ENCODE measurements at places on chromosomes 16 and 17.
A peak's percentile ranks its signal among the peaks of the same experiment; 100 is the strongest.

GRCh38 chr16:17963185-17963836, 373.2 kb downstream of the NPIPA8 start:
- DNase-seq, result no peak

DNA sequence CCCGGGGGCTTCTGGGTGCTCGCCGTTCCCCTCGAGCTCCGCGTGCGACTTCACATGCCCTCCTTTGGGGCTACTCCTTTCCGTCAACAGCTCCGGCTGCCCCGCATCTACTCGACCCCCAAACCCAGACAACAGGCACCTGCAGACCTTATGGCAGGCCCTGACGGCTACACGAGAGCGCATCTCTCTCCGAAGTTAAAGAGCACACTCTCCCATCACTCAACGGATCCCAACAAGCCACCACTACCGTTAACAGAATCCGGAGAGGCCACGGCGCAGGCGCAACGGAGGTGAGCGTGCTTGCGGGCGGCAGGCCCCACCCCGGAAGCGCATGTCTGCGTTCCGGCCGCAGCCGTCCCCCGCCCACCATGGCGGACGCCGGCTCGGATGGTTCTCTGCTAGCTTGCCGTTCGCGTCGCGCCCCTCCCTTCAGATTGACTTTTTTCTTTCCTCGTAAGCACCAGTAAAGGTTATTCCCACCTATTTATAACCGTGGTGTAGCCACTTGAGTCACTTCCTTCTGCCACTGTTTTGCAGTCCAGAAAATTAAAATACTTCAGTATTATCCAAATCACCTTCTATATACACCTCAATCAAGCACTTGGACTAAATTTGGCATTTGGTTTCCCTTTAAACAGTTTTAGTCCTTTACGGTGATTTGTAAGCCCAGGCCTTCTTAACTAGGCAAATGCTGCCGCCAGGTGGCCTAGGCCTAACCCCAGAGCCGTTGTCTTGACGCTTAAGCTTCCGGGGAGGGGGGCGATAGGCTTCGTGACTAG, at the start of gene POLG2:
Gene POLG2, minus strand, starts transcription at position 269 of the 779 bp plus-strand sequence. Its CDS starts 86 bp downstream, at position 183.
- DNase-seq, result peak; percentile 86

DNA sequence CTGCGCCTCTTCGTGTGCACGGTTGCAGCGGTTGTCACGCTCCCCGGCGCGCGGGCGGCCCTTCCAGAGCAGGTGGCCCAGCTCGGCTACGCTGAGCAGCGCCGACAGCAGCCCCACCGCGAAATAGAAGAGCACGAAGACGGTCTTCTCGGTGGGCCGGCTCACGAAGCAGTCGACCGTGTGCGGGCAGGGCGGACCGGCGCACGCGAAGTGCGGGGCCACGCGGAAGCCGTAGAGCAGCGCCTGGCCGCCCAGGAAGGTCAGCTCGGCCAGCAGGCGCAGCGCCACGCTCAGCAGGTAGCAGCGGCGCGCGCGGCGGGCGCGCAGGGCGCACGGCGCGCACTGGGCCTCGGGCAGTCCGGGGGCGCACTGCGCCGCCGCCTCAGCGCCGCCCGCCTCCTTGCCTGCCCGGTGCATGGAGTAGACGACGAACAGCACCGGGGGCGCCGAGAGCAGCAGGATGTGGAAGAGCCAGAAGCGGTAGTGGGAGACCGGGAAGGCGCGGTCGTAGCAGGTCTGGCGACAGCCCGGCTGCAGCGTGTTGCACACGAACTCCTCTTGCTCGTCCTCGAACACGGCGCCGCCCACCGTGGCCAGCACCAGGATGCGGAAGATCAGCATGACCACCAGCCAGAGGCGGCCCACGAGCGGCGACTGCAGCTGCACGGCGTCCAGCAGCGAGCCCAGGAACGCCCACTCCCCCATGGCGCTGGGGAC, 1.3 kb downstream of the GJD3 start:
- no peak for DNase-seq

DNA sequence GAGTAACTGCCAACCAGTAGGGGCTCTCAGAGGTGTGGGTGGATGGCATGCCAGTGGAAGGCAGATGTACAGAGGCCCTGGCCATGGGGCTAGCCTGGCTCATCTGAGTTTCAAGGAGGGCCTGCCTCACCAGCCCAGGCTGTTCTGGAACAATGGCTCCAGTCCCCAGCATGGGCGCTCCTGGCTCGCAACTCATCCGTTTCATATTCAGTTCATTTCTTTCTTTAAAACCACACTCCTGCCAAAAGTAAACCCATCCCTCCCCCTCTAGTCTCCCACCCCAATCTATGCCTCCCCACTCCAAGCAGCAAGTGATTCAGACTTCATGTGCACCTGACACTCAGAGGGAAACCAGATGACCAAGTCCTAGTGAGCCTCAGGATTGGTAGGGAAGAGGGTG, 2.4 kb downstream of the CCL13 start:
- DNase-seq, result no peak

GRCh38 chr17:10549096-10549842, at the start of gene MYH2:
TSS of gene MYH2 (minus strand) at chr17:10549658. CDS start at chr17:10547920, 1,738 bp downstream.
- no peak for DNase-seq

GRCh38 chr16:84999200-84999599, 12.1 kb downstream of the ZDHHC7 start:
- DNase-seq, result no peak

GRCh38 chr17:42287305-42287976, 857 bp upstream of the STAT5A start:
- DNase-seq, result no peak

DNA sequence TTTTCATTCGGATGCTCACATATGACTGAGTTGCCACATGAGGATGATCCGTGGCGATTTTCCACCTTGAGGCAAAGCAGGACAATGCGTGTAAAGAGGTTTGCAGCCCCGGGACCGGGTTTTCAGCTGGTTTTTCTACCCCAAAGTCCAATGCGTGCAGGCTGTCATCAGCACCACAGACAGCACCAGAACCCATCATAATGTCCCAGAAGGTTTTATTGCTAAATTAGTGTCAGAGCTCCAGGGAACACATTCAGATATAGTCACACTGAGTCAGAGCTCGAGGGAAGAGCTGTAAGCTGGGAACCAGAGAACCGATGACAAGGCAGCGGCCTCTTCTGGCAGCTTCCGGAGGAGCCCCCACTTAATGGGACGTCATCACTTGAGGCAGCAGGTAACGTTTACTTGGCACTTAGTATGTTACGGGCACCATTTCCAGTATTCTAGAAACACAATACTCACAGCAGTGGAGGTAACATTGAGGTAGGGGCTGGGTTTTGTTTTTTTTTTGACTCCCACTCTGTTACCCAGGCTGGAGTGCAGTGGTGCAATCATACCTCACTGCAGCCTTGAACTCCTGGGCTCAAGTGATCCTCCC, 8.9 kb upstream of the NAGPA start:
- no peak for DNase-seq

DNA sequence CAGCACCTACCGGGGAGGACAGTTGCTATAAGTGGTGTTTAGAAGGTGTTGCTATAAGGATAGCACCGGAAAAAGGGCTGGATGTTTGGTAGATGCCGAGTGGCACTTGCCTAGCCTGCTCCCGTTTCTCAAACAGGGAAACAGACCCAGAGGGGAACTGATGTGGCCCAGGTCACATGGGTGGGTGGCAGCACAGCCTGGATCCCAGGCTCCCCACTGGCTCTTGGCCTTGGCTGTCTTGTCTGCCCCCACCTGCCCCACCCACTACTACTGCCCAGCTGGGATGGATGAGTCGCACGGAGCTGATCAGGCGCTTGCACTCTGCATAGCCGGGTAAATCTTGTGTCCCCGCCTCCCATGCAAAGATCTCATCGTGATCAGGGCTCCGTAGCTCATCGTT, 7.2 kb downstream of the SMTNL2 start:
- no peak for DNase-seq

GRCh38 chr16:67260426-67261063, 11.8 kb downstream of the SLC9A5 start:
- no peak for DNase-seq

GRCh38 chr16:4009177-4009576, 107.1 kb downstream of the ADCY9 start:
- DNase-seq, result no peak

DNA sequence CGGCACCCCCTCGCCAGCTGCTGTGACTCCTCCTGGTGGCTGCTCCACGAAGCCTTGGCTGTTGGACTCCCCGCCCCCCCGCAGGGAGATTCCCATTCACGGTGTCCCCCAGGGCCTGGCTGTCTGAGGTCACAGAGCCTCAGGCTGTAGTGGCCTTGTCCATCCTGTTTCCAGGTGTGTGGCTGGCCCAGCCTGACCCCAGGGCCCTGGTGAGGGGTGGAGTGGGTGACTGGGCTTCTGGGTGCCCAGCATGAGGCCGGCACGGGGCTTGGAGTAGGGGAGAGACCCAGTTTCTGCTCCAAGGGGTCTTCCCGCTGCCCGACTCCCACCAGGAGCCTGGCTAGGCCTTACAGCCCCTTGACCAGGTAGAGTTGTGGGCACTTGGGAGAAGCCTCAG, 10.4 kb downstream of the PRSS27 start:
- DNase-seq, result no peak

DNA sequence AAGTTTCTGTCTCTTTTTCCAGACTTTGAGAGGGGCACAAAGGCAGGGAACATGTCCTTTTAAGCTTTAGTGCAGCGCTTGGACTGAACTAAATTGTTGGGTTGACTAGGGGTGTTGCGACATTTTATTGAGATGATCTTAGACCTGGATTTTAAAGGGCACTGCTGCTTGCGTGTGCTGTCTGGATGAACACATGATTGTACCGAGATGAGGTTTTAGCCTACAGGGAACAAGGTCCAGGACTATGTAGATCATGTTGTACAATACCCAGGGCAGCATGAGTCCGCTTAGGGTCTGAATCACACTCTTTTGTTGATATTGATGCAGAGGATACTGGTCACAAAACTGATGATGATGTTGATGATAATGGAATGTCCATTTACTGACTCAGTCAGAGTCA, 5.2 kb upstream of the RGS9 start:
- DNase-seq, result no peak

DNA sequence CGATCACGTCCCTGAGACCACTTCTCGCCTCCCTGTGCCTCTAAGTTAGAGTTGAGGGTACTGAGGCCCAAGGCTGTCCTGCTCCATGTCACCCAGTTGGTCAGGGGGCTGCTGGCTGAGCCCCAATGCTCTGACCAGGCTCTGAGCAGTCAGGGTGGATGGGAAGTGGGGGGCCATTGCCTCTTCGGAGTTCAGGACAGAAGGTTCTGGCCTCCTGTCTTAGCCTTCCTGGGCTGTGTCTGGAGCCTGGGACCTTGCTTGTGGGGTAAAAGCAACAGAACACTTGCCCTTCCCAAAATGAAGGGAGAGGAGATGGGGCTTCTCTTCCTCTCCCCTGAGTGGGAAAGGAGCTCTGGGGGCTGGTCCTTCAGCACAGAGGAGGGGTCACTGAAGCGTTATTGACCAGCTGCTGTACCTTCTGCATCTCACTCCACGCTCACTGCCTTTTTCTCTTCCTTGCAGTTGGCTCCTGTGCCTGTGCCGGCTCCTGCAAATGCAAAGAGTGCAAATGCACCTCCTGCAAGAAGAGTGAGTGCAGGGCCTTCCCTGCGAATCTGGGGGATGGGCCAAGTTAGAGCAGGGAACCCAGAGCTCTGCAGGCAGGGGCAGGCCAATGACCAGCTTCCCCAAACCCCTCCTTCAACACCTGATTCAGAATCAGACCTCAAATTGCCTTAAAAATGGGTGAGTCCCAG, 580 bp downstream of the MT1X start:
- no peak for DNase-seq

DNA sequence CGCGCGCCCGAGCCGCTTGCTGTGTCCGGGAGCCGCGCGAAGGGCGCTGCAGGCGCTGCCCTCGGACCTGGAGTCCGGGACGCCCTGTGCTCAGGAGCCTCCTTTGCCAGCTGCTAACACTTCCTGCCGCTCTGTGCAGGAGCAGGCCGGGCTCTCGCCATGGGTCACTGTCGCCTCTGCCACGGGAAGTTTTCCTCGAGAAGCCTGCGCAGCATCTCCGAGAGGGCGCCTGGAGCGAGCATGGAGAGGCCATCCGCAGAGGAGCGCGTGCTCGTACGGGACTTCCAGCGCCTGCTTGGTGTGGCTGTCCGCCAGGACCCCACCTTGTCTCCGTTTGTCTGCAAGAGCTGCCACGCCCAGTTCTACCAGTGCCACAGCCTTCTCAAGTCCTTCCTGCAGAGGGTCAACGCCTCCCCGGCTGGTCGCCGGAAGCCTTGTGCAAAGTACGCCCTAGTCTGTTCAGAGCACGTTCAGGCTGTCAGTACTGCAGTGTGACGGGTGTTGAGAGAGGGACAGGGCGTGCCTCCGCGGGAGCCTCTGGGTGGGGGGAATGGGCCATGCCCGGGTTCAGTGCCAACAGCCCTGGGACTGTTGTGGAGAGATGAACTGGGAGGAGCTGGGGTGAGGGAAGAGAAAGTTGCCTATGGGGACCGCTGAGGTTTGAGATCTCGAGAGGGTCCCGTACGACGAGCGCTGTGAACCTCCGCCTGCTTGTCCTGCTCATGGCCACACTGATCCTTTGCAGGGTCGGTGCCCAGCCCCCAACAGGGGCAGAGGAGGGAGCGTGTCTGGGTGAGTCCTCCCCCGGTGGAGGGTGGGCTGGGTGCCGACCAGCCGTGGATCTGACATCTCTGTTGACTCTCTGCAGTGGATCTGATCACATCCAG, 1.3 kb downstream of the ZNF276 start:
- peak; percentile 55 for DNase-seq

DNA sequence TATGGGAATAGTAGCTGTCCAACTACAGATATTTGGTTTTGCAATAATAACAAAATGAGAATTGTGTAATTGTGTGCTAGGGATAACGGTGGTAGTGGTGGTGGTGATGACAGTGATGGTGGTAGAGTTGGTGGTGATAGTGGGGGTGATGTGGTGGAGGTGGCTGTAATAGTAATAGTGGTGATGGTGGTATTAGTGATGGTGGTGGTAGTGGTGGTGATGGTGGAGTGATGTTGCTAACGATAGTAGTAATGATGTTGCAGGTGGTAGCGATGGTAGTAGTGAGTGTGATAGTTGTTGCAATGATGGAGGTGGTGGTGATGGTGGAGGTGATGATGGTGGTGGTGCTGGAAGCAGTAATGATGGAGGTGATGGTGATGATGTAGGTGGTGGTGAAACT, 94.4 kb downstream of the HS3ST3B1 start:
- DNase-seq, result no peak

GRCh38 chr16:84339311-84339710, 29.0 kb upstream of the ATP2C2 start:
- no peak for DNase-seq

DNA sequence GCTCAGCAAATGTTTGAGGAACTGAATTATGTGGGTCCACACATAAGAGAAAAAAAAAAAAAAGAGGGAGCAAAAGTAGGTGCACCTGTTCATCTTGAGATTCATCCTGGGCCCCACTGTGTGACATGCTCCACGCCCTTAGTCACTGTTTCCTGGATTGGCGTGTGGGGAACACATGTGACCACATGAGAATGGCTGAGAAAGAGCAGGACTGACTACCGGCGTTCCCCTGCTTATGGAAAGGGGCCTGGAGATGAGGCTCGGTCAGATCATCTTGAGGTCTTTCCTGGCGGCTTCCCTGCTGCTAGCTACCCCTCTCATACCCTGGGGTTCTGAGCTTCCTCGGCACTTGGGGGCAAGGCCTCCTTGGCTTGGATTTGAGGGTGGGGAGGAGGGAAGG, 3.9 kb downstream of the DEXI start:
- DNase-seq, result no peak

- no peak for DNase-seq
Measured at GRCh38 chr16:52578829-52579498, 32.0 kb upstream of the TOX3 start.

All from stimulated activated CD4-positive, alpha-beta T cell treated with anti-CD3 and anti-CD28 coated beads, Interleukin-12 subunit alpha, Interleukin-12 subunit beta, amount 100 ng/mL, for 24 hours (primary cell).